ENCODE measurements at places on chromosomes 16 and 17.
A peak's percentile ranks its signal among the peaks of the same experiment; 100 is the strongest.

GRCh38 chr16:3119701-3120408, 7.5 kb downstream of the ZNF205 start:
- no peak for DNase-seq

GRCh38 chr17:63928966-63929695, 3.0 kb downstream of the CD79B start:
- DNase-seq, result no peak

GRCh38 chr16:49682577-49683165, 173.2 kb downstream of the ZNF423 start:
- no peak for DNase-seq

DNA sequence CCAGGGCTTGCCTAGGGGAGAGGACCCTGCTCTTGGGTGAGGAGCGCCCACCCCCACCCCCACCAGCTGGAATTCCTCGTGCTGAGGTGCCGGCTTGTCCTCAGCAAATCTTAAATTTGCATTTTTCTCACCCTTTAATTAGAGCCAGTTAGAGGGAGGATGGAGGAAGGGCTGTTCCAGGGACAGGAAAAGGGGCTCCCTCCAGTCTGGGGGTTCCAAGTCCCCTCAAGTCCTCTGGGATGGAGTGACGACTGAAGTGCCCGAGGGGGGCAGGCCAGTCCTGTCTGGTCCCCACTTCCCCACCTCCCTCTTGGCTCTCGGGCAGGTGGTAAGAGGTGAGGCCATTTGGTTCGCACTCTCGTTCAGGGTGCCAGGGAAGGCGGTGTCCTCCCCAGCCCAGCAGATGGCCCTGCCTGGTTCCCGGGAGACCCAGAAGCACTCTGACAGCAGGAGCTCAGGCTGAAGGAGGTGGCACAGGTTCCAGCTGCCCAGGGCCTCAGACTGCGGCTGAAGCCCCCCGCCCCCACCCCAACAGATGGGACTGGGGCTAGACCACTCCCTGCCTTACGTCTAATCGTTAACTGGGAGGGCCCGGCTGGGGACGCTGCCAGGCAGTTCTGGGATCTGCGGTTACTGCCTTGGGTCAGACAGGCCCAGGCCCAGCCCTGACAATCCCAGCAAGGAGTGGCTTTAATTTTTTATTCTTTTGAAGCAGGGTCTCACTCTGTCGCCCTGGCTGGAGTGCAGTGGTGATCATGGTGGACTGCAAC, 2.2 kb downstream of the RAB26 start:
- DNase-seq, result no peak

- peak; percentile 72 for DNase-seq
Observed at GRCh38 chr16:89268987-89269735, 51.7 kb downstream of the ZNF778 start.

DNA sequence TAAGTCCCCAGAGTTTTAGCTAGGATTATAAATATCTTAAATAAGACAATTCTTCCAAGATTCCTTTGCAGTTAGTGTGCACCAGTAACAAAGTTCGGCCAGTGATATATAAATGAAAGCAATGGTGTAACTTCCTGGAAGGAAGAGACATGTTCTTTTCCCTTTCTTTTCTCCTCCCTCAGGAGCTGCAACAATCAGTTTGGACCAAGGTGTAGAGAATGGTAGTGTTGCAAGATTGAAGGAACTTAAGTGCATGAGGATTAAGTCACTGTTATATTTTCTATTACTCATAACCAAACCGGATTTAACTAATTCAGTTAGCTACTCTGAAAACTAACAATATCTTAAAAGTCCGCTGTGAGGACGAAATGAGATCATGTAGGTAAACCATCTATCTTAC, 68.9 kb upstream of the KCNJ16 start:
- DNase-seq, result no peak

- no peak for DNase-seq
Observed at GRCh38 chr17:73481676-73482075, 162.6 kb downstream of the SDK2 start.

- peak; percentile 96 for DNase-seq
Observed at GRCh38 chr17:45143767-45144198, 4.5 kb upstream of the HEXIM1 start.

GRCh38 chr16:87812200-87812656, 46.4 kb upstream of the KLHDC4 start:
- DNase-seq, result no peak

GRCh38 chr17:6525141-6525540, 31.2 kb downstream of the PITPNM3 start:
- no peak for DNase-seq

GRCh38 chr16:83187405-83187804, 560.6 kb downstream of the CDH13 start:
- DNase-seq, result no peak

DNA sequence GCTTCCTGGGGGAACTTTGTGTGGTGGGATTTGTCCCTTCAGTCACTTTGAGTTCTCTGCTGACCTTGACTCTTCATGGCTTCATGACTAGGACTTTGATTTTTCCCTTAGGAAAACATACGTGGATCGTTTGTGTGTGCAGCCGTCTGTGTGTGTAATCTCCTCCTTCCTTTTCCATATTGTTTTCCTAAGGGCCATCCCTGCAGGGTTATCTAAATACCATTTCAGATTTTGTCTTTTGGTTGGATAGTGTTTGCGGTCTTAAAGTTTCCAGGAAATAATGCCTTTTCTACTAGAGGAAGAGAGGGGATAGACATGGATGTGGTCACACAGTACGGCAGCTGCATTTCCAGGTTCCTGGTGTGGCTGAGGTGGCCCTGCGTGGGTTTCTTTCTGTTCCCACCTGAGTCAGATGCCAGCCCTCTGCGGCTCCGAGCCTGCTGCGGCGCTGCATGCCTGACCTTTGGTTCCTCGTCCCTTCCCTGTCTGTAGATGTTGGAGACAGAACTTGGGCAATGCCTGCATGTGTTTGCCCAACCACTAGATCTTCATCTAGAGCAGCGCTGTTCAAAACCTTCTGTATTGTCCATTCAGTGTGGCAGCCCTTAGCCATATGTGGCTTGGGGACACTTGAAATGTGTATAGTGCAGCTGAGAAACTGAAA, 72.0 kb upstream of the LGALS9 start:
- no peak for DNase-seq

DNA sequence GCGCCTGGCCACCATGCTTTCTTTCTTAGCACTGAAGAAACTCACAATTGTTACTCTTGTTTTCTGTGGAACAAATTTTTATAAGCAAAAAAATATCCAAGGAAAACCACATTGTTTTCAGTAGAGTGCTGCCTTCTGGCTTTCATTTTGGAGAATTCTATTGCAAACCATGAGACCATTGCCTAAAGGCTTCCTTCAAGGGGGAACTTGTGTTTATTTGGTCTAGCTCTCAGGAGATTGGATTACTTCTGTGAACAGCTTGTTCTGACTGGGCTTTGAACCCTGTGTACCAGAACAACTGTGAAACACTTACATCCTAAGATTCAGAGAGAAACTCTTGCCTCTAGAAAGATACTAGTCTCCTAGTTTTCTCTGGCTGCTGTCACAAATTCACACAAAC, 32.1 kb downstream of the TOM1L1 start:
- no peak for DNase-seq

DNA sequence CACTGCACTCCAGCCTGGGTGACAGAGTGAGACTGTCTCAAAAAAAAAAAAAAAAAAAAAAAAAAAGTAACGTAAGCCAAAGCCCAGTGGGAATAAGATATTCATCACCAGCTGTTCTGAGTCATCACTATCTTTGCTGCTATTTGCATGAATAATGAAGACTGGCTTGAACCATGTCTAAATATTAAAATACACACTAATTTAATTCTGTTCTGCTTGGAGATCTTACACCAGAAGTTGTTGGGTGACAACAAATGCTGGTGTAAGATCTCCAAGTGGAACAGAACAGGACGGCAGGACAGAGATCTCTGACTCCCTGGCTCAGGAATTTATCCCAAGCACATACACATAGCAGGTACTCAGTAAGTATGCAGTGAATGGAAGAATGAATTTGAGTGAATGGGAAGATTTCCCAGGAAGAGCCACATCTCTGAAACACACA, 19.6 kb downstream of the DNAH17 start:
- DNase-seq, result no peak

- no peak for DNase-seq
Observed at GRCh38 chr17:35537601-35538141, at the start of gene SLFN12L. TSS of gene SLFN12L (minus strand) at chr17:35537678. CDS start at chr17:35522364, 15,314 bp downstream.

- no peak for DNase-seq
Observed at GRCh38 chr17:58564971-58565370, 50.5 kb upstream of the MTMR4 start.

DNA sequence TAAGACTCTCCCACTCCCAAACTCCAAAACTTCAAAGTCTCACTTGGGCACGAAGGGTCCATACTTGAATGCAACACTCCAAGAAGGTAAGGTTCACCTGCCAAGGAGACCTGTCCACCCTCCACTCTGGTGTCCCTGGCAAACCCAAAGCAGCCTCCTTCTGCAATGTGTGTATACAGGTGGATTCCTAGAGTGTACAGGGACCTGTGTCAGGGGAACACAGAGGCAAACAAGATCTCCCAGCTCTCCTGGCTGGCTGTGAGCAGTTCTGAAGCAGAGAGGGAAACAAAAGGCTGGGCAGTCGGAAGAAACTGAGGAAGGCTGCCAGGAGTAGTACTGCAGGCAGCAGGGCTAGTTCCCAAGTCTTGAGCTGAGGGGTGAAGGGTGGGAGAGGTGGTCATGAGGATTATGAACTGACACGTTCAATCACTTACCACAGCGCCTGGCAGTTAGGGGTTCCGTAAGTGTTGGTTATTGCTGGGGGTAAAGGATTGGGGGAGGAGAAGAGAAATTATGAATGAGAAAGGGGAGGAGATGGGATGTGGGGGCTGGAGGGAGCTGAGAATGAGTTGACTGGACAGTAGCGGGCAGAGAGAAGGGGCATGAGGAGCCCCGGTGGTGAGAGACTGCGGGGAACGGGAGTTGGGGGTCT, 795 bp downstream of the KCTD13 start:
- DNase-seq, result no peak

DNA sequence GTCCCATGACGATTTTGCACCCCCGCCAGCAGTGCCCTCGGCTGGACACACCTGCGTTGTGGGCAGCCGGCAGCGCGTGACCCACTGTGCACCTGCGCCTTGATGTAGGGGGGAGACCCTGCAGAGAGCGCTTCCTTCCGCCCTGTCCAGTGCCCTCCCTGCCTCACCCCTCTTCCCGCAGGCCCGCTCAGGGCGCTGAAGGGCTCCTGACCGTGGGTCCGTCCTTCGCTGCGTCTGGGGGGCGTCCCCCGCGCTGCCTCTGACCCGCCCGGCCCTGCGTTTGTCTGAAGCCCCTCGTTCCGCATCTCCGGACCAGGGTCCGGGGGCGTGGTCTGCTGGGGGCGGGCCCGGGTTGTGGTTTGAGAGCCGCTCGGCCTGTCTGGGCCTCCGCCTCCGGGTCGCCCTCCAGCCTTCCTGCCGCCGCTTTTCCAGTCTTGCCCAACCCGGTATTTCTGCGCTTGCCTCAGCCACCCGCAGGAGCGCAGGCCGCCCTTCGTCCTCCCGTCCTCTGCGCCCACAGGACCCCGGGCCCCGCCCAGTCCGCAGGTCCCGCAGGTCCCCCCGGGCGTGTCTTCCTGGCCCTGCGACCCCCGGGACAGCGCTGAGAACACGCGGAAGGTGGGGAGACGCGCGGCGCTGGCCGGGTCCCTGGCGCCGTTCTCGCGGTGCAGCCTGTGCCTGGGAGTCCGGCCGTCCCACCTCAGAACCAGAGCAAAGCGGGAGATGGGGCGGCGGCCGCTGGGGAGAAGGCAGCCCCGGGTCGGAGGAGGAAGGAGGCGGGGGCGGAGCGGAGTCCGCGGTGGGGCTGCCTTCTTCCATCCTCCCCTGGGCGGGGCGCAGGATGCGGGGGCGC, 4.0 kb upstream of the IL17C start:
- DNase-seq, result no peak

- no peak for DNase-seq
Observed at GRCh38 chr17:72967277-72967970, 125.1 kb downstream of the SLC39A11 start.

DNA sequence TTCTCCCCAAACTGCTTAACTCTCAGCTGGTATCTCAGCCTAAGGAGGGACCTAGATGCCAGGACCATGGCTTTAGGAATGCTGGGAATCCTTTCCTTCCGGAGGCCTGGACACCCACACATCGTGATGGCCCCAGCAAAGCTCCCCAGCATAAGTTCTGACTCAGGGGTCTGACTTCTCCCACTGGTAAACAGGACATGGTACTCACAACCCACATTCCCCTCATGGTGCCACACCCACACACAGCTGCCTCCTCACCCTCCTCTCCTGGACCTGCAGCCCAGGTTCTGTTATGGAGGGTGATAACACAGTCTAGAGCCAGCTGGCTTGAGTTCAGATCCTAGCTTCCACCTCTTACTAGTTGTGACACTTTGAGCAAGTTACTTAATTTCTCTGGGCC, 719 bp upstream of the RNF227 start:
- peak; percentile 39 for DNase-seq

GRCh38 chr17:16439303-16439791, 24.0 kb downstream of the TRPV2 start:
- DNase-seq, result no peak

DNA sequence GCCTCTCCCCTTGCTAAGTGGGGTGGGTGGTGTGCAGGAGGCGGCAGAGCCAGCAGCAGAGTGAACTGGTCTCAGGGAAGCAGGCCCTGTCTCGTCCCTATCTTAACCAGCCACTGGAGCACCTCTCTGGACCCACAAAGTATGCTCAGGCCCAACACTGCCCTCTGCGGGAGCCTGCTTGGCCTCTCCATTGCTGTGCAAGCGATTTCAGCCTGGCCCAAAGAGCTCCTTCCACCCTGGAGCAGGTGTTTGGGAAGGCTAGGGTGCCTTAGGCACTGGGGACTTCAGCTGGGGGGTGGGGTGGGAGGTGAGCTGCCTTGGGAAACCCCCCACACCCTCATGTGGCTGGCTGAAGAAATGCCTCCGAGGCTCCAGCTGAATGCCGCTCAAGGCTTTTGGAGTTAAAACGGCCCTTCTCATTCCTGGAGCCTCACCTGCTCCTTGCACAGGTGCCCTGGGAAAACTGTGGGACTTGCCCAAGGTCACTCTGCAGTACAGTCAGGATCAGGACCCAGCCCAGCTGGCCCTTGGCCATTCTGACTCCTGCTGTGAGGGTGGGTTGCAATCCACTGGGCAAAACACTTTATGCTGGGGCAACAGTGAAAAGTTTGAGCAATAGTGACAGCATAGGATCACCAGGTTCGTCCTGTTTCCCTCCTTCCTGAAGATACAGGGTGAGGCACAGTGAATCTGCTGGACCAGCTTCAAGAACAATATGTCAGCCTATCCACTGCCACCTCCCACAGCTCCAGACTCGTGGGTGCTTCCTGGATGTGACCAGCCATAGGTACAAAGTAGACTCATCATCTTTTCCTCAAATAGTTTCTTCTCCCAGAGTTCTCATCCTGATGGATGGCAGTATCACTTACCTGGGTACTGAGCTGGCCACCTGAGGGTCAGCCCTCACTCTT, 5.9 kb upstream of the UBE2O start:
- peak; percentile 58 for DNase-seq

DNA sequence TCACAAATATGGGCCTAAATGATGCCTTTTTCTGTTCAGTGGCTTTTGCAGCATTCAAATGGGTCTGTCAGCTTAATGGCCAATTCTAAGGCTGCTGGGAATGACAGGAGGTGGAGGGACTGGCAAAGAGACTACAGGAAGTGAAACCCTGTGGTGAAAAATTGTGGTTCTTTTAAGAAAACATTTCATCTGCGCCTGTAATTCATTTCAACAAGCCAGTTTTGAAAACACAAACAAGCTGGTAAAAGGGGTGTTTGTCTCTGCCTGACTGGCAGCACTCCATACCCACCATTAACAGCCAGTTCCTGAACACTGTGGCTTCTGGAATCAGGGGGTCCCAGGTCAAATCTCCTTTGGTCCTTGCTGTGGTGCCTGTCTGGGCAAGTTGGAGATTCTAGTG, 3.6 kb upstream of the KDM8 start:
- DNase-seq, result no peak

- no peak for DNase-seq
Observed at GRCh38 chr16:58265480-58266052, 29.3 kb downstream of the PRSS54 start.
